Spinal cord (tissue), 10 donors: ENCODE measurements at places on chromosomes 7 and 10. TPM values are rescaled to one million over a fixed set of nuclear protein-coding genes. Genes with fewer than 3 reads are reported as not detected.

Gene UNC5B
- 23.8 TPM for polyA plus RNA-seq

Gene HGF
- polyA plus RNA-seq: 1.2 TPM

Gene LRRD1
- 0.67 TPM for polyA plus RNA-seq

Gene OR2A42
- polyA plus RNA-seq: 0.45 TPM

Gene MYO3A
- polyA plus RNA-seq: 4.7 TPM

Gene TMEM273
- 3.5 TPM for polyA plus RNA-seq

Gene PTPRN2
- polyA plus RNA-seq: 69.9 TPM

Gene EPDR1
- 36.6 TPM for polyA plus RNA-seq

Gene SLC26A3
- not detected for polyA plus RNA-seq

Gene HYAL4
- polyA plus RNA-seq: not detected

Gene NOLC1
- 92.0 TPM for polyA plus RNA-seq

Gene TMEM270
- polyA plus RNA-seq: not detected

Gene SPDYE5
- polyA plus RNA-seq: 10.2 TPM

Gene GCK
- polyA plus RNA-seq: 13.9 TPM
